ENCODE measurements at places on chromosomes 3 and 15.

- no peak for DNase-seq
Observed at GRCh38 chr15:84606653-84607120, 5.9 kb downstream of the ZSCAN2 start.

DNA sequence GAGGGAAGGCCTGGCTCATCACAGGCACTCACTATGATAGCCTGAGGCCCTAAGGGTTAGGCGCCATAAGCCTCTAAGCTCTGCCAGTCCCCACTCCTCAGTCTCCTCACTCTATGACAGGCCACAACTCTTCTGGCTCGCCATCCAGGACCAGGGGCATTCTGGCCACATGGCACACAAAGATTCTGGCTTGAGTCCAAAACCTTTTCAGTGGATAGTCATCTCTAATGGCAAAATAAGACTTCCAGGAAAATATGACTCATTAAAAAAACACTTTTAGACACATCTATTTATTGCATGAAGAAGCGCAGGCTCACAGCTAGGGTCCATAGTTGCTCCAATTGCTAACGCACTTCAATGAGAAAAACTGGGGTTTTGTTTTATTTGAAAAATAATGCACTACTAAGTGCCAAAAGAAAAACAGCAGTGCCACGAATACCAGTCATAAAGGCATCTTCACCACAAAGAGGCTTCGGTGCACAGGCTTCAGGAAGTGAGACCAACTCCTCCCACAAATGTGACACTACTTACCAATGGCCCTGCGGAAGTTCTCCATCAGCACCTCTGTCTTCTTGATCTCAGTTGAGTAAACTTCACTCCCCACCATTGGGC lies 11.1 kb downstream of the RUVBL1 start:
- no peak for DNase-seq

DNA sequence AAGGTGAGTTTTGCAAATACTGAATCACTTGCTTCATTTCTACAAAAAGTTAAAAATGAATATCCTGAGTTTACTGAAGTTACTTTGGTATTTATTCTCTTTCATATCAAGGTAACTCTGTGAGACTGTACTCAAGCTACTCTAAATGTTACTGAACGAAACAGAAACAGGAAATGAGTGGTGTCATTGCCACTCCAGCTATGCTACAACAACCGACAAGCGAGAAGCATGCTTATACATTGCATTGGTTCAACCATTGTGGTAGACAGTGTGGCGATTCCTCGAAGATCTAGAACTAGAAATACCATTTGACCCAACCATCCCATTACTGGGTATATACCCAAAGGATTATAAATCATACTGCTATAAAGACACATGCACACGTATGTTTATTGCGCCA lies 313.2 kb upstream of the THBS1 start:
- DNase-seq = no peak

DNA sequence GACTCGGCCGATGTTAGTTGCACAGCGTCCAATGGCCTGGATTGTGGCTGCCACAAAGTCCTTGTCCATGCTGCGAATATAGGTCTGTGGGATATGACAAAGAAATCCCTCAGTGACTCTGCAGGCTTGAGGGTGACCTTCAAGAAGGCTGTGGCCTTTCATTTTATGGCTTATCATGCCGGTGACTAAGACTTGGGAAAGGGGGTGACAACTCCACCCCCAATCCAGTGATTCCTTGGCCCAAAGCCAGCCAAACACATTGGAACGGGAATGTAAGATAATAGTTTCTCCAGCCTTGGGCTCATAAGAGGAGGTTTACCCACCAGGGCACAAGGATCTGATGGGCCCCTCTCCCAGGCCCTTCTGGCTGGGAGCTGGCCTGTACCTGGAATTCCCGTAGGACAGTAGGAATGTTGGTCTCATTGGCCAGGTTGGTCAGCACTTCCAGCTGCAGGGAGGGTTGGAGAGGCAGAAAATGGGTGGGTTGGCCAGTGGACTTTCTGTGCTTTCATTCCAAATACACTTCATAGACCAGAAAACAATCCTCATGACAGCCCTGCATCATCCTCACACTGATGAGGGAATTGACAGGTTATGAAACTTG lies 30.7 kb upstream of the CPEB1 start:
- DNase-seq = no peak

DNA sequence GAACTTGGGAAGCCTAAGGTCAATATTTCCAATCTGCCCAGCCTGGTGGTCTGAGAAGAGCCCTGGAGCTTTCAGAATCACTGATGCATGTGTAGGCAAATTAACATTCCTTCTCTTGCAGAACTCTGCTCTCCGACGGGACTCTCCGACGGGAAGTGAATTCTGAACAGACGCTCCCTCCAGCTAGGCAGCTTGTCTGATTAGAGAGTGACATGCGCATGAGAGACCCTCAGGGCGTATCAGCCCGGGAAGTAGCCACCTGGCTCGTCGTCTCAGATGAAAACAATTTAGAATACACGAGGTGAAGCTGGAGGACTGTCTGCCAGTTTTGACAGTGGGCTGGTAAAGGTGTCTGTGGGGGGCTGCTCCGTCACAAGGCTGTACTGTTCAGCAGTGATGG lies 103.1 kb downstream of the DGKG start:
- no peak for DNase-seq

Data from right forelimb (tissue), 1 donor.